ENCODE measurements at places on chromosomes 4 and X.
A peak's percentile ranks its signal among the peaks of the same experiment; 100 is the strongest.

DNA sequence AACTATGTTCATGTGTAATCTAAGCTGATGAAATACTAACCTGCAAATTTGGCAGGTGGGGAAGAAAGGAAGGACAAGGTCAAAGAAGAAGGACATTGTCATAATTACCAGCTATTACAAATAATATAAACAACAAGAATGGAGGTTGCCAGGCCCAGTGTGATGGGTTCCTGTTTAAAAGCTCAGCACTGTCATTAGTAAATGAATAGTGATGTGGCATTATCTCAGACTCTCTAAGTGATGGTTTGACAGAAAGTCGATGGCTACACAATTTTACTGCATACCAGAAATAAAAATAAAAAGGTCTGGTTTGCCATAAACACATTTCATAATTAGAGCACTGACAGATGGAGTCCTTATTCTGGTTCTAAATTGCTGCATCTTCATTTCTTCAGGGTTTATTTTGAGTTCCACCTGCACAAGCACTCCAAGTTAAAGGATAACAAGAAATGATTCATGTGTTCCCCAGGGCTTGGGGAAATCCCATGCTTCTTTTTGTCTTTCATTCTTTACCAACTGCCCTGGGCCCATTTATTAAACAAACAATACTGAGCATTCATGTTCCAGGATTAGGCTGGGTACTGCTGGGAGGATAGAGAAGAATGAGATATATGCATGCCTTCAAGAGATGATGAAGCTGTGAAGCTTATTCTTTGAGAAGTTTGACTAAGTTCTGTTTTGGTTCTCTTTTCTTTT is 367.8 kb upstream of the RASGEF1B start:
- DNase-seq: no peak

DNA sequence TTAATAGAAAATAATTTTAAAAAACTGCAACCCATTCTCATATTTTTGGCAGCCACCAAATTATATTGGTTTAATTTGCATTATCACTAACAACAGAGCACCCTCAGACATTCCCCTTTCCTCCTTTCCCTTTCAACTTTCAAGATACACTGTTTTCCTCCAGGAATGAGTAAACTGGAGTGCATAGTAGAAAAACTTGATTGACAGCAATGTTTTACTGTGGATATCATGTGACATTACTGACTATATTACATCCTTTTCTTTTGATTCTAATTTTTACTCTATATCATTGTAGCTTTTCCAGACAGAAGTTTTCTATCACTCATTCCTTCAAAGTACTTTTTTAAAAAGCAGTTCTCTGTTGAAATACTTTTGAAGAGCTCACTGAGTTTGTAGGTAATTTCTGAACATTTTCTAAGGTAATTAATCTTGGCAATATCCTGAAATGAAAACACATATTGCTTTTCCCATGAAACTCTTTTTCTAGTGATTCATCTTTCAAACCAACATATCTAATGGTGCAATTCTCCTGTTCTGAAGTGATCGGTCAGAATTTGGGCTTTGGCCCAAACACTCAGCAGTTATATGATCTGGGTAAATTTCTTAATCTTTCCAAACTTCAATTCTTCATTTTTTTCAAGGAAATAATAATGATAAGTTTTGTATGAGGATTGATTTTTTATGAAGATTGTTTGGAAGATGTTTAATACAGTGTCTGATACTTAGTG is 920.4 kb upstream of the EPHA5 start:
- DNase-seq: no peak

DNA sequence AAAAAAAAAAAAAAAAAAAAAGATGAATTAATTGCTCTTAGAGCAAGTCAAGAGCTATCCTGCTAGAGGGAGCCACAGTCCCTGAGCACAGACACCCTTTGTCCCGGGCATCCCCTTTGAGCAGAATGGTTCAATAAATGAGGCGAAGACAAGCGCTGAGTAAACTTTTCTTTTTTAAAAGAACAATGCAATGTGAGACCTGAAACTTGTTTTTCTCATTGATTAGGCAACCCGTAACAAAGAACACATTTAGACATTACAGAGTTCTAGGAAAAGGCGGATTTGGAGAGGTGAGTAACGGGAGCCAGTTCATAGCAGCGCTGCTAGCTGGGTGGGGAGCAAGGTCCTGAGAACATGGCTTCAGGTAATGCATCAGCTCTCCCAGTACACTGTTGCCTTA is 46.1 kb downstream of the GRK4 start:
- peak; percentile 52 for DNase-seq

- DNase-seq: no peak
Observed at GRCh38 chrX:130531066-130531465, 129.3 kb downstream of the RBMX2 start.

DNA sequence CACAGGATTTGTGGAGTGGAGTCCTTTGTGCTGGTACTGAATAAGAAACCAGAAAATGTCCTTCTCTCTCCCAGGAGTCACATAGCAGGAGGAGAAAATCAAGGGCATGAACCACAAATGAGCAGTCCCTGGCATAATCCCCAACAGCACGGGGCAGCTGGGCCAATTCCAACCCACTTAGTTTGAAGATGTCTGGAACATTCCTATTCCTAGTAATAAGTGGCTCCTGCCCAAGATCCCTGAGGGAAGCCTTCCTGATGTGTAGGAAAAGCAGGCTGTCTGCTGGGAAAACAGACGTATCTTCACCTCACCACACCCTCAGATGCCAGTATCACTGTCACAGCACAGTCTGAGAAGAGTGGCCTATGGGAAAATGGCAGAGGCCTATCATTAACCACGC is 182.8 kb upstream of the MAP3K15 start:
- DNase-seq: no peak

All from CD8-positive, alpha-beta T cell (primary cell).